ENCODE measurements at places on chromosomes 5 and 9.

- no peak for DNase-seq
Measured at GRCh38 chr9:117247266-117247665, 167.6 kb downstream of the ASTN2 start.

GRCh38 chr9:76619197-76619596 lies 145.0 kb upstream of the PCA3 start:
- no peak for DNase-seq

GRCh38 chr5:84298628-84299027 lies 86.1 kb downstream of the EDIL3 start:
- DNase-seq = no peak

DNA sequence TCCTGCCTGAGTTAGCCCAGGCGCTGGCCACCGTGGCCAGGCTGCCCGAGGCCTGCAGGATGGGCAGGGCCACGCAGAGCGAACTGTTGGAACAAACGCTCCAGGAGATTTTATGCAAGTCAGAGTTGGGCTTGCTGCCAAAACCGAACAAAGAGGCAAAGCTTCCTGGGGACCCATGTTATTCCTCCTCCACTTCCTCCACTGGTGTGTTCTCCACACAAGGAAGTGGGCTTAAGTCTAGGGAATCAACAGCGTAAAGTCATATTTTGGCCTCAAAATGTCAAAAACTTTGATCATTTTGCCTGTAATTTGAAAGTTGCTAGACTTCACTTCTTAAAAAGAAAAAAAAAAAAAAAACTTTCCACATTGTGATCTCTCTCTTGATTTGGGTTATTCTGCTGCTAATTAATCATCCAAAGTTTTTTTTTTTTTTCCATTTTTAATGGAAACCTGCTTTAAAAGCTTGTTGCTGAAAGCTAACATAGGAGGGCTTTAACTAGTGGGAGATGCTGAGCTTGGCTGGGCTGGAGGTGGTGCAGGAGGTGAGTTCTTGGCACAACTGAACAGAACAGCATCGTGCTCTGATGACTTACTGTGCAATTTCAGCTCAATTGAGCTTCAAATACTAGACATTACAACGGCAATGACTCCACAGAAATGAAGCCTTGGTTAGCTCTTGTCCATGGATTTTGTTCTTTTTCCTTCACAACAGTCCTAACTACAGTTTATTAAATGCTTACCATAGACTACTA lies 73.0 kb downstream of the PTPDC1 start:
- peak; percentile 59 for DNase-seq

- no peak for DNase-seq
Measured at GRCh38 chr5:81751836-81752643, 1.1 kb upstream of the SSBP2 start.

GRCh38 chr9:93081081-93081529 lies 14.9 kb upstream of the CARD19 start:
- no peak for DNase-seq

DNA sequence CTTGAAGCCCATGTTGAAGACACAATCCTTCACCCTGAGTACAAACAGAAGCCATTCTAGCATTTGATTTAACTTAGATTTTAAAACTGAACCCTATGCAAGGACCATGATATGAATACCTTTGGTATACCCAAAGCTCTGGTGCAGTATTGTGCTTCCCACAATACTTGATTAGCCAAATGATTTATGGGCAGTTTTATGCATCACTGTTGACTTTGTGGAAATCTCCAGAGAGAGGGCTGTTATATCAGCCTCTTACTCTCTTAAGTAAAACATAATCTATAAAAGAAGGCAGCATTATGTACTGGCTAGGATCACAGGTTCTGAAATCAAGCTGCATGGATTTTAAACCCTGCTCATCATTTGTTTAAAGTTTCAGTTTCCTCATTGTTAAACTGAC lies 762.8 kb downstream of the EFNA5 start:
- DNase-seq = no peak

- no peak for DNase-seq
Measured at GRCh38 chr5:173941758-173942401, 47.1 kb upstream of the C5orf47 start.

GRCh38 chr9:38175423-38175822 lies 106.4 kb upstream of the SHB start:
- DNase-seq = no peak

- no peak for DNase-seq
Measured at GRCh38 chr9:68643901-68644809, 60.9 kb upstream of the PIP5K1B start.

DNA sequence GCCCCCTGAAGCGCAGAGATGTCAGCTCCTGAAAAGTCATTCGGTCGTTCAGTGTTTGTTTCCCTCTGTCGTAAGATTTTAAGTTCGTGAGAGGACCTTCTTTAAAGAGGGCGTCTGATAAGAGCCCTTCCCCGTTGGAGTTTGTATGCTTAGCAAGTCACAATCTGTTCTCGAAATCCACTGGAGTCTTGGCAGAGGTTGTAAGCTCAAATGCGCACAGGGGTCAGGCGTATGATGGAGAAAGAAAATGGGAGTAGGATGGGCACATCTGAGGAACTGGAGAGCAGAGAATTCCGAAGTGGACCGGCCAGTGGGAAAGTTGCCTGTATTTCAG lies 710 bp downstream of the HSD17B4 start:
- peak; percentile 34 for DNase-seq

- no peak for DNase-seq
Measured at GRCh38 chr9:133956520-133957076, 35.5 kb downstream of the VAV2 start.

GRCh38 chr9:137164370-137165249 lies 5.2 kb downstream of the LRRC26 start:
- no peak for DNase-seq

DNA sequence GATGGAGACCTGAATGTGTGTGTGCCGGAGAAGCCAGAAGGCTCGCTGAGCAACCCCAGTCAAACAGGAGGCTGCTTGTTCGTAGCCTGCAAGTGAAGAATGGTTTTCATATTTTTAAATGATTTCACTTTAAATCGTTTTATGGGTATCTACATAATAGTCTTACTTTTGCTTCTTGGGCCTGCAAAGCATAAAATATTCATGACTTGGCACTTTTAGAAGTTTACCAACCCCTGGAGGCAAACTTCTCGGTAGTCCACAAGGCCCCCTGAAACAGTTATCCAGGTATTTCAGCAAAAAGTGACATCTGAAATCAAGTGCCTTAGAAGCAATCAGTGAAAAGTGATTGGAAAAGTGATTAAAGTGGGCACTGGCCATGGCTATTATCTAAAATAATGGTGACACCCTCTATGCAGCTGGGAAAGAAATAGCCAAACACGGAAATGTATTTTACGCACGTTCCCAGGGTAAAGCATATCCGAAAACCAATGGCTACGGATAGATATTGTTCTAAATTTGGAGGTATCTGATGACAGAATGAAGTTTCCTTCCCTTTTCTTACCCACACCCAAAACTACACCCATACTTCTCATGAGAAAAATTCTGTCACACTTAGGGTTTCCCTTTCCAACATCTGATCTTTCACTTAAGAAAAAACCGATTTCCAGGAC lies 39.0 kb downstream of the RAPGEF1 start:
- DNase-seq = no peak

DNA sequence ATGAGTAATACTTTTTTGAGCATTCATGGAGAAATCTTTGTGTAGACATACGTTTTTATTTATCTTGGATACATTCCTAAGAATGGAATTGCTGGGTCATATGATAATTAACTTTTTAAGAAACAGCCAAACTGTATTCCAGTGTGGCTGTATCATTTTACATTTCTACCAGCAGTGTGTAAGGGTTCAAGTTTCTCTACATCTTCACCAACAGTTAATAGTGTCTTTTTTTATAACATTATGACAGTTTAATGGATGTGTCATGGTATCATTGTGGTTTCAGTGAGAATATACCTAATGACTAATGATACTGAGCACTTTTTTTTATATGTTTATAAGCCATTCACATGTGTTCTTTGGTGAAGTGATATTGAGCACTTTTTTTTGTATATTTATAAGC lies 52.4 kb downstream of the NIPBL start:
- peak; percentile 45 for DNase-seq

- DNase-seq = peak; percentile 28
Measured at GRCh38 chr5:8135742-8136141, 266.8 kb downstream of the MTRR start.

DNA sequence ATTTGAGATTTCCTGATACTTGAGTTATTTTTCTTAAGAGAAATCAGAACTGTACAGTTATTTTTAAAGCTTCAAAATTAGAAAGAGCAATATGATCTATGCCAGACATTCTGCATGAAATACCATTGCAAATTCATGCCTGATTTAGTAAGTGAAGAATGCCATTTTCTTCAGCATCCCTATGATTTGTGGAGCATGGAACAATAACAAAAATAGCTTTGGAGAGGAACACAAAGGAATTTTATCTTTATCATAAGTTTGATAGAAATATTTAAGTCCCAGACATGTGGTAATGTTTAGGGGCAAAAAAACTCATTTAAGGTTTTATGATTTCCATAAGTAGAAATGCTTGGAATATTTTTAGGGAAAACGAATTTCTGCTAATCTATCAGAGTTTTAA lies 1863.4 kb downstream of the EFNA5 start:
- DNase-seq = no peak

DNA sequence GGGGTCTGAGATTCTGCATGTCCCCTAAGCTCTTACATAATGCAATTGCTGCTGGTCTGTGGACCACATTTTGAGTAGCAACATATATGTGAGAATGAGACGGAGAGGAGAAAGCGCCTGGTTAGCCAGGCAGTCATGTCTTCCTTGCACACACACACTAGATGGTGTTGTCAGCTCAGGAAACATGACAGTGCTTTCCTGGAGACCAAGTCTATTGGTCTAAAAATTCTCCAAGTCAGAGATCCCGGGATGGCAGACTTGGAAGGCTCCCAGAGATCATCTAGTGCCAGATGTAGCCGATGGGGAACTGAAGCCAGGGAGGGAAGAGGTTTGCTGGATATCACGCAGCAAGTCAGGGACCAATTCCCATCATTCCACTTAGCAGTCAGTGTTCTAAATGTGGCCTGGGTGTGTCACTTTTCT lies 53.4 kb downstream of the GALNT12 start:
- DNase-seq = peak; percentile 32

DNA sequence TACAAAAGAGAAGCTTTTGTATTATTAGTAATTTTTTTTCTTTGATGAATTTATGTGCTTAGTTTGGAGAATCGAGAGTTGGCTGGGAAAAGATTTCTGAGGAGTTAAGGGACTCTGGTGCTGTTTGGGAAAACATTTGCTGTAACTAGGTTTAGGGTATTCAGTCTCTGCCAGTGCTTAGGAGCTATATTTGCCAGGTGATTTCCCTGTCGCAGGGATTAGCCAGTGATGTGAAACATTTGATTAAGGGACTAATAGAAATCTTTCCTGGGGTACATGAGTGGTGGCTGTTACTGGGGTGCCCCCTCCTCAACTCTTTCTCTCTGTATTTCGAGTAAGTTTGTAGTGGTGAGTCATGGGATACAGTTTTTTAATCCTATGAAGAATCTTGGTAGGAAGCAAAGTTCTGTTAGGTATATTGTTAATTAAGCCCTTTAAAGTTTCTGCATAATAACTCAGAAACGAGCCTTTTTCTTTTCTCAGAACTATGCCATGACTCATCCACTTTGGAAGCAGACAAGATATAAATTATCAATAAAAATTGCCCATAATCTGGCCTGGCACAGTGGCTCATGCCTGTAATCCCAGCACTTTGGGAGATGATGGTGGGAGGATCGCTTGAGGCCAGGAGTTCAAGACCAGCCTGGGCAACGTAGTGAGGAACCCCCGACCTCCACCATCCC lies 18.6 kb downstream of the RGMB start:
- no peak for DNase-seq
